ENCODE measurements at places on chromosomes 5 and 9.

- DNase-seq: peak; percentile 11
Observed at GRCh38 chr5:134648425-134649162, at the start of gene SEC24A. TSS of gene SEC24A (plus strand) at chr5:134648785. CDS start at chr5:134649077, 292 bp downstream.

- DNase-seq: no peak
Observed at GRCh38 chr5:39140558-39141168, 66.5 kb upstream of the RICTOR start.

DNA sequence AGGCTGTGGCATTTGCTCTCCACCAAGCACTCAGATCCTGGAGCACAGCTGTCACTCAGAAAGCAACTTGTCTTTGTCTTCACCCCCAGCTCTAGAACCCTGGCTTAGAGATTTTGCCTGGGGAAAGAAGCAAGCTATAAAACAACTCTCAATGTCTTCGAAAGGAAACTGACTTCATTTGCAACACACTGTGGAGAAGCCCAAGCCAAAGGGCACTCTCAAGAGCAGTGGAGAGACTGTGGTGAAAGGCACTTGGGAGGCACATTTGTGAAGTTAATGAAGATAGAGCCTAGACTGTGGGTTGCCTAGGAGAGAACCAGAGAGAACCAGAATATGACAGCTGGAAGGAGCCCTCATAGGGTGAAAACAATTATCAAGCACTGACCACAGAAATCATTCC, 103.4 kb downstream of the CFAP95 start:
- DNase-seq: no peak

GRCh38 chr9:81562231-81563019, 126.9 kb downstream of the TLE1 start:
- DNase-seq: no peak

DNA sequence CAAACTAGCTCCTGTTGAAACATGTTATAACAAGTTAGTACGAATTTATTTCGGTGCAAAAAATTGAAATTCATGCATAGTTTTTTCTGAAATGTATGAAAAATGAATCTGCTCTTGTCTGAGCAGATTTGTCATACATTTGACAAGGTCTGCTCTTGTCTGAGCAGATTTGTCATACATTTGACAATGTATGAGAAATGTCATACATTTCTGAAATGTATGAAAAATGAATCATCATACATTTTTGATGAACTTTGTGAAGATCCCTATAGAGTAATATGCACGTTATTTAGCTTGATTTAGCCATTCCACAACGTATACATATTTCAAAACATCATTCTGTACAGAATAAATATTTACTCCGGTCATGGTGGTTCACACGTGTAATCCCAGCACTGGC, 85.9 kb upstream of the PARP8 start:
- no peak for DNase-seq

- DNase-seq: no peak
Observed at GRCh38 chr9:104861397-104861796, 66.6 kb downstream of the ABCA1 start.

Data from caudate nucleus (tissue), 63 donors.